Umbilical cord (tissue), 2 donors: ENCODE measurements at places on chromosomes 4 and X. TPM values are rescaled to one million over a fixed set of nuclear protein-coding genes. Genes with fewer than 3 reads are reported as not detected.

GRCh38 chrX:129071390-129071789 lies 451.9 kb downstream of the SMARCA1 start:
- no peak for DNase-seq

DNA sequence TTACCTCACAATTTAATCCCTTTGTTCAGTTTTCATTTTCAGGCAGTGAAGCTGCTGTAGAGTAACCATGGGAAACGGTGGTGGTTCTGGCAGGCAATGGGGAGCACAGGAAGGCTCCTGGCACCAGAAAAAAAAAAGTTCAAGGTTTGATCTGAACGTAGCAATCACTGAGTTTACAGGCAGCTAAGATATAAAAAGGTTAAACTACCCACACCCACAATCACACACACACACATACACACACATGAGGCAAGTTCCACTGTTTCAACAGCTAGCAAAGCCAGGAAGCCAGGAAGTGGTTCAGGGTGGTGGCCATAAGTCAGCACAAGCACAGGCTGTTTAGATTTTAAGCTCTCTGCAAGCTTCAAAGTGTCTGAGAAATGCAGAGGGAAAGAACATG lies at the start of gene SULT1B1:
Gene SULT1B1, minus strand, starts transcription at position 166 of the 400 bp plus-strand sequence. CDS start 5,403 bp downstream, outside the sequence.
- peak; percentile 55 for DNase-seq

Gene PGAM4
- total RNA-seq: not detected

GRCh38 chr4:156673483-156673882 lies 298.1 kb downstream of the PDGFC start:
- DNase-seq: no peak

- no peak for DNase-seq
These were observed 372.4 kb upstream of the SLIT2 start for GRCh38 chr4:19879330-19879729.

Gene PDE6B
- total RNA-seq: 7.0 TPM

Gene RTL3
- 0.24 TPM for total RNA-seq

- DNase-seq: no peak
These were observed 15.5 kb upstream of the TBC1D14 start for GRCh38 chr4:6894086-6894478.

GRCh38 chr4:182795446-182796238 lies 121.5 kb downstream of the DCTD start:
- DNase-seq: no peak

GRCh38 chrX:66203114-66203513 lies 39.1 kb downstream of the HEPH start:
- DNase-seq: peak; percentile 19

DNA sequence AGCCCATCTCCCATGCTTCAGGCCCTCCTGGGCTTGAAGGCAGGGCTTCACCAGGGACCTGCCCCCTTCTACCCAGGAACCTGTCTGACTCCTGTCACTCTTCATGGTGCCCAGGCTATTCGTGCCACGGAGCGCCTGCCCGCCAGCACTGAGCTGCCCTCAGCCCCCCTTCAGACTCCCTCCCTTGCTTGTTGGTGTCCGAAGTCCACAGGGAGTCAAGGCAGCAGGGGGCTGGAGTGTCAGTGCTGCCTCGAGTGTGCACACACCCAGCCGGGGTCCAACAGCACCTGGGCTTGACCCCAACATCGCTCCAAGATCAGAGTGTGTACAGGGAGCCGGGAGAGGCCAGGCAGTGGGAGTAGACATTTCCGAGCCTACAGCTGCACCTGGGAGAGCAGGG lies 59.8 kb downstream of the TBCK start:
- DNase-seq: no peak

DNA sequence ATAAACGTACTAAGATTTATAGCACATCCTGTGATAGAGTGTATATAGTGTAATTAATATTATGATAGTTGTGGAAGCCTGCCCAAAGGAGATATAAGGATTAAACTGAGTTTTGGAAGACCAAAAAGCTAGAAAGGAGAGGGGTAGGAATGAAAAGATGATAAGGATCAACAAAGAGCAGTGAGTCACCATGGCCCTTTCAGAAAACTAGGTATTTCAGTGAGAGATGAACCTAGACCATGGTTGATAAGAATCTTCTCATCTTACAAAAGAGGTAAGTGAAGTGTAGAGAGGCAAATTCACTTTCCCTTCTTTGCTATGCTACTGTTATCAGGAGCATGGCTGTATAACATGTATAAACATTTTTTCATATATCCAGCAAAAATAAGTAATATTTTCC lies 133.8 kb upstream of the PLAC1 start:
- no peak for DNase-seq

Gene CT45A8
- not detected for total RNA-seq

- peak; percentile 52 for DNase-seq
These were observed 52.6 kb downstream of the SULT1B1 start for GRCh38 chr4:69707807-69708206.

GRCh38 chrX:39869846-39870601 lies 227.7 kb downstream of the BCOR start:
- DNase-seq: no peak

DNA sequence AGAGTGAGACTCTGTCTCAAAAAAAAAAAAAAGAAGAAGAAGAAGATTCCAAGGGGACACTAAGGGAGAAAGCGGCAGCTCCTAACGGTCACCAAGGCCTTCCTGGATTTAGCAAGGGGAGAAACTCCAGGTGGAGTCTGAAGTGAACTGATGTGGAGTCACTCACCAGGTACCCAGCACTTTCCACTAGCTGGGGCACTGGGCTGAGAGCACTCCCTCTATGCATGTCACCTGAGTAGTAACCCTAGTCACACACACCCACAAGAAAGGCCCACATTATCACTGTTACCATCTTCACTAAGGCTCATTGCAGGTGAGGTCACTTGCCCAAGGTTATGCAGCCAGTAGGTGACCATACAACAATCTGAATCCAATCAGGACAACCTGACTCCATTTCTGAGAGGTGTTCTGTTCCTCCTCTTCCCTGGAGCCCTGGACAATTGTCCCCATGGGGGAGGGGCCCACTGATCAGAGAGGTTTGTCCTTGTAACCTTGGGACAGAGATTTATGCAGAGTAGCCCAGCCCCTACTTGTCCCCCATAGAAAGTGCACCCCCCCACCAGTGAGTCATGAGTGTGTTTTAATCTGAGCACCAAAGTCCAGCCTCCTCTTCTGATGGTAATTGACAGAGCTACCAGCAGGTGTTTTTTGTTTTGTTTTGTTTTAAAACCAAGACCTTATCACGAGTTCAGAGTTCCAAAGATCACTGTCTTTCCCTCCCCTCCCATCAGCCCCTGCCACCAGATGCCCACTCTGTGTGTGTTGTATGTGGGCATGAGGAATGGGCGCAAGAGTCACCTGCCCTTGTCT lies 5.9 kb upstream of the SASH3 start:
- DNase-seq: no peak

Gene GK2
- total RNA-seq: 3.9 TPM

DNA sequence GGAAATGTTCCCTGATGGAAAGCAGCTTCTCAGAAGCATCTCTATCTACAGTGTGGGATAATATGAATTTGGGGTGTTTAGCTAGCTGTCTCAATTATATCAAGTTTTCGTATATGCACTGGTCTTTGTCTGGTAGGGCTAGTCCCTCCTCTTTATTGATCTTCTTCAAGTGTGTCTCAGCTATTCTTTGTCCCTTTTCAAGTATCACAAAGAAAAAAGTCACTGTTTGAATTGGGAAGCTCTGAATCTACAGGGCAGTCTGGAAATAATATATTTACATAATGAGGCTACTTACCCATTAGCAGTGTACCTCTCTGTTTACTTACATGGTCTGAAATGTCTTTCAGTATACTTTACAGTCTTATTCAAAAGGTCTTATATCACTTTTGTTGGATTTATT lies 526.0 kb downstream of the IL1RAPL1 start:
- DNase-seq: no peak

DNA sequence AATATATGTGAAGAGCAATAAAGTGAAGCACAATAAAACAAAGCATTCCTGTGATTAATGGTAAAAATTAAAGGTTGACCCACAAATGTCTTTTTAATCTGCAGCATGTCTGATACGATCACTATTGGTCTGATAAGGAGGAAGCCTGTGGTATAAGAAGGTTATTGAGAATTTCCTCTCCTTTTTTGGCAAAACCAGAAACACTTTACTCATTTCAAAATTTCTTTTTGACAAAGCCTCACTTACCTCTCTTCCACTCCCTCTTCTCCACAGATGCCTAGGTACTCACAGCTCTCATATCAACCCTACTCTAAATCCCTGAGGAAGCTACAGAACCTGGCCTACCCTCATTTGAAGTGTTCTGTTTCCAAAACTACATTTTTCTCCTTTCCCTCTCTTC lies 56.1 kb downstream of the TSPAN5 start:
- DNase-seq: no peak

DNA sequence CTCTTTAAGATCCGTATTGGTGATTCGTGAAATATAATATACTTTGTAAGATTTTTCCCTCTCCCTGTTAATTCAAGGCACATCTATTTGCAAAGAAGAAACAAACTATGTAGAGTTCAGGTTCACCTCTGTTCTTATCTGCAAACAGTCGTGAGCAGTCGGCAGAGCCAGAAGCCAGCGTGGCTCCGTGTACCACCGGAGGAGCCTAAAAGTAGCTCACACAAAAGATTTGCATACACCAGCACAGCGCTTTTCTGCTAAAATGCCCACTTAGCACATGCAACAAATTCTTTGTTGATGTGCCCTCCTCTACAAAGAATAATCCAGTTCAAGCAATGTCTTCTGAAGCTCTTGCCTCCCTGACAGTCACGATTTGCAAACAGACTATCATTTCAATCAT lies 416.0 kb upstream of the TENM3 start:
- DNase-seq: no peak

Gene RNF150
- 8.7 TPM for total RNA-seq

DNA sequence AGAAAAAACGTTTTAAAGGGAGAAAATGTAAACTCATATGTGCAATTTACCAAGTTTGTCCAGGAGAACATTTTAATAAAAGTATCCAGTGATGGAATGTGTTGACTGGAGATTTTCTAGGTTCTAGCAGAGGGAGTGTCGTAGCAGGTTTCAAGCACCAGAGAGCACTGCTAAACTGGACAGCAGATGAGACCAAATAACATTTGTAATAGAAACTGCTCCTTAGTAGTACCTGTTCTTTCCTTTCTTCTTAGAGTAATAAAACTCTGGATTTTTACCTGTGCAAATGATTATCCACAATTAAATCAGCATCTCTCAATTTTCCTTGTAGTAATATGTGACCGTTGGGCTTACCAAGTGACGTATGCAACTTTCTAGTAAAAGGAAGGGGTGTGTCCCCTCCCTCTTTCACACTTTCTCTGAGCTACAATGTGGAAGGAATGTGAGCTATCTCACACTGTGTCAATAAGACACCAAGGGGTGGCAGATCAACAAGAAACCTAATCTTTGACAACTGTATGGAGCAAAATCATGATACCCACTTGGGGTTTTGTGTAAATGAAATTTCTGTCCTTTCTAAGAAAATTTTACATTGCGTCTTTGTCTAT lies 9.5 kb downstream of the HPGDS start:
- no peak for DNase-seq

GRCh38 chr4:98222306-98222705 lies 38.9 kb upstream of the RAP1GDS1 start:
- no peak for DNase-seq

DNA sequence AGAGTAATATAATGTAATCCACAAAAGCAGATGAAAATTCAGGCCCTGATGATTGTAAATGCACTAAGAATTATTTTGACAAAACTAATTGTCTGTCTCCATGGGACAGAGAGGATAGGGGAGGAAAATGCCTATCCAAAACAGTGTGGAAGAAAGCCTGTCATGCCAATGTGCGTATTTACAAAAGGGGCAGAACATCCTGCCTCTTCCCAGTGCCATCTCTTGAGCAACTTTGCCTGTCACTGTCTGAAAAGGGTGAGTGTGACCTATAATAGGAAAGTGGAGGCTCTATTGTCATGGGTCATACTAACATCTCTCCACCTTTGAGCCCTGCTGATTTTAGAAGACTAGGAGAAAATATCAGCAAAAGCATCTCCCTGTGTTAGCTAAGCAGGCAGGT lies 264.1 kb downstream of the UNC5C start:
- DNase-seq: no peak

DNA sequence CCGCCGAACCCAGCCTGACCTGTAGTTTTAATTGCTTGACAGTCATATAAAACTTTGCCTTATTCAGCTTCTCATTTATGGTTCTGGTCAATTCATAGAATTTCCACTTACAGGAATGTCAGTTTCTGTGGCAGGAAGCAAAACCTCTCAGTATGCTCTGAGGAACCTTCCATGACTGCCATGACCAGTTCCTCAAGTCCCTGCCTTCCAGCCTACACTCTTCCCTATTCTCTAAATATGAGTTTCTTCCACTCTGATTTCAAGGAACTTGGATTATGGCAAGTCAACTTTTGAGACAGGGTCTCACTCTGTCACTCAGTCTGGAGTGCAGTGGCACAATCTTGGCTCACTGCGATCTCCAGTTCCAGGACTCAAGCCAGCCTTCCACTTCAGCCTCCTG lies 26.0 kb upstream of the NSUN7 start:
- no peak for DNase-seq

Gene LRIT3
- total RNA-seq: 1.9 TPM

- DNase-seq: no peak
These were observed 249.6 kb downstream of the SNCA start for GRCh38 chr4:89587364-89587763.

GRCh38 chr4:87819281-87819919 lies 13.4 kb upstream of the MEPE start:
- no peak for DNase-seq

Gene SHROOM4
- total RNA-seq: 7.0 TPM

DNA sequence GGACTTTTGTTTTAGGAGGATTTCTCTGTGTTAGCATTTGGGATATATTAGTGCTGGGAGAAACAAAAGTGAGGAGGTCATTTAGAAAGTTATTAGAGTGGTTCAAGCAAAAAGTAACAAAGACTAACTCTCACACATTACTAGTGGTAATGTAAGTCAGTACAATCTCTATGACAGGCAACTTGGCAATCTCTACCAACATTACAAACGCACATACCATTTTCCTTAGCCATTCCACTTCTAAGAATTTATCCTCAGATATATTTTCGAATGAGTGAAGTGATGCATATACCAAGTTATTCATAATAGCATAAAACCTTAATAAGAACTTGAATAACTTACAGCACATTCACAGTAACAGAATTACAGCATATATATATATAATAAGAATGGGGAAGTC lies 146.2 kb downstream of the PRSS12 start:
- DNase-seq: peak; percentile 7

DNA sequence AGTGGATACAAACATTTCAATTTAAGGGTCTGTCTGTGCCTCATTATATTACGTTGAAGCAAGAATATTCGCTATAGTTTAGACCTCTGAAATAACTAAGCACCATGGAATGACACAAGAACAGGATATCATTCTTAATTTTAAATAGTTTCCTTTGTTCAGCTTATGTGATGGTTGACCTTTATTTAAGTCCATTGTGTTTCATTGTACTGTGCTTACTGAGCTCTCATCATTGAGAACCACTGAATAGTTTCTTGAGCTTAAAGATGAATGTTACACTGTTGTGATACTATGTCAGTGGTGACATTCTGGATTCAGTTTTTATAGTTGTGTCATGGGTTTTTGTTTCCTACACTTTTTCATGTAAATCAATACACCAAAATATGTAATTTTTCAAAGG lies 239.3 kb downstream of the RPA4 start:
- no peak for DNase-seq
